ENCODE measurements at places on chromosomes 7 and 10. TPM values are rescaled to one million over a fixed set of nuclear protein-coding genes. Genes with fewer than 3 reads are reported as not detected.

DNA sequence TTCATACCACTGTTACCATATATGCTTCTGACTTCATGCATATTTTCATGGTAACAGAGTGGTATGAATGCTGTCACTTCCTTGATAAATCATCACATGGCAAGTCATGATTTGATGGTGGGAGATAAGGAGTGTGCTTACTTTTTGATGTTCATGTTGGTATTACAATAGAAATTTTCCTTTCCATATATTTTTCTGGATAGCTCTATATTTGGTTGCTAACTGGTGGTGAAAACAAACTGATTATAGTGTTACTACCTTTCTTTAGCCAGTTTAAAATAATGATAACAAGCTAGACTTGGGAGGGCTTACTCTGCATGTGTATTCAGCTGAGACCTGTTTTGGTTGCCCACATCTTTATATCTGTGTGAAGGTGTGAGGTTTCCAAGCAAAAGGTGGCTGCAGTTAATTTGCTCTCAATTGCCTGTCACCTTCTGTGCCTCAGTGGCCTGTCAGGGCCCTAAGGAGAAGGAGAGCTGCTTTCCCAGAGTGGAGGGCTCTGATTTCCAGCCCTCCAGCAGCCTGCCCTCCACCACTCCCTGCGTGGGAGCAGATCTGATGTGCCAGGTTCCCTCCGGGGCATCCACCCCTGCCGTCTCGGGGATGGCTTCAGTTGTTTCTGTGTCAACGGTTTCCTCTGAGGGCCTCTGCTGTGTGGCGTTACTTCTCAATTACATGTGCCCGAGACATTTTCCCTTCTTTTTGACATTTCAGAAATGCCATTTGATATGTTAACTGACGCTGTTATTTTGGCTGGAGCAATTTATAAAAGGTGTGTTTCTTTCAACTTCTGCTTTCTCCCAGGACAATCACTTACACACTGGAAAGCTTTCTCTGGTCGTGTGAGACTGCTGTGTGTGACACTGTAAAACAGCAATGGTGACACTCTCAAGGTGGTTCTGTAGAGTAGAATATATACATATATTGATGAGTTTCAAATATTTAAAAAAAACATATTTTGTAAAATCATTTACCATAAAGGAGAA is 107.7 kb upstream of the KLF6 start:
- DNase-seq = no peak

DNA sequence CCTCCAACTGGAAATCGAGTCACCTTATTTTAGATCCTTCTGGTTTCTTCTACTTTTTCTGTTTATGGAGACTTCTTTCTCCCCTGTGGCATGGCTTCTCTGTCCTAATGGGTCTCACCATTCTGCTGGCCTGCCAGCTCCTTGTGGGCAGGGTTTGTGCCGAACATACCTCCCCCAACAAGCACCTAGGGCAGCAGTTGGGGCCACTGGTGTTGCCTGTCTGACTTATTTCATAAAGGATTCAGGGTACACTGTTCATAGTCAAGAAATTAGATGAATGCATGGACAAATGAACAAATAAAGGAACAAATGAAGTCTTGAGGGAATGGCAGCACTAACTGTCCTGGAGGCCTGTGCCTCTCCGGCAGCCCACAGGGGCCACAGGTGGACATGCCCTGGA is 55.6 kb upstream of the DOCK1 start:
- no peak for DNase-seq

GRCh38 chr10:14311206-14311957 is 19.3 kb downstream of the FRMD4A start:
- DNase-seq = no peak

GRCh38 chr10:69434926-69435325 is 16.3 kb upstream of the TSPAN15 start:
- no peak for DNase-seq

DNA sequence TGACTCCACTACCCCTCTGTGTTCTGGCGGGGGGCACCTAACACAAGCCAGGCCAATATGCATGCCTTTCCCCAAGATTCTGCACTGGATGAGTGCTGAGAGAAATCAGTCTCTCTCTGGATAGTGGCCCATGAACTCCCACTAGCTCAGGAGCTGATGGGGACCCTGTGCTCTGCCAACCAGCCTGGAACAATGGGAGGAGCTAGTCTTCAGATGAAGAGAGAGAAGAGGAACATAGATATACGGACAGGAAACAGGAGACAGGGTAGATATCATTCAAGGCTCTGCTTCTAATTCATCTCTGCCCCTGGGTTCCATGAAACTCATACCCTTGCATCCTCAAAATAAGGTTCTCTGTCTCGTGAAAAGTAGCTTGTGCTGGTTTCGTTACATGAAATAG is 27.9 kb upstream of the PLXNA4 start:
- DNase-seq = no peak

DNA sequence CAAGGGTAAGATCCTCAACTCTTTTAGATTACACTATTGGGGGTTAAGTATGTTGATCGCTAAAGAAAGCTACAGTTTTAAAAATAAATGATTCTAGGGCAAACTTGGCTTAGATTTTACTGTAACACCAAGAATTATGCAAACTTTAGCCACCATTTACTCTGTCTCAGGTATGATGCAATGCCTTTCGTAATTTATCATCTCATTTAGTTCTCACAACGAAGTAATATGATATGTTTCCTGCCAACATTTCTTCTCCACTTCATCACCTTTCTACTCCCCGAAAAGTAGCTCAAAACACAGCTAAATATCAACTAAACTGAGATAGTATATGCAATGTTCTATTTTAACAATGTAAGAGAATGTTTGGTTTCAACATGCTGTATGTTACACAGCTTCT is 21.1 kb downstream of the FAM133B start:
- DNase-seq = no peak

- no peak for DNase-seq
These were observed 29.3 kb downstream of the PPP2R2D start for GRCh38 chr10:131930150-131930549.

DNA sequence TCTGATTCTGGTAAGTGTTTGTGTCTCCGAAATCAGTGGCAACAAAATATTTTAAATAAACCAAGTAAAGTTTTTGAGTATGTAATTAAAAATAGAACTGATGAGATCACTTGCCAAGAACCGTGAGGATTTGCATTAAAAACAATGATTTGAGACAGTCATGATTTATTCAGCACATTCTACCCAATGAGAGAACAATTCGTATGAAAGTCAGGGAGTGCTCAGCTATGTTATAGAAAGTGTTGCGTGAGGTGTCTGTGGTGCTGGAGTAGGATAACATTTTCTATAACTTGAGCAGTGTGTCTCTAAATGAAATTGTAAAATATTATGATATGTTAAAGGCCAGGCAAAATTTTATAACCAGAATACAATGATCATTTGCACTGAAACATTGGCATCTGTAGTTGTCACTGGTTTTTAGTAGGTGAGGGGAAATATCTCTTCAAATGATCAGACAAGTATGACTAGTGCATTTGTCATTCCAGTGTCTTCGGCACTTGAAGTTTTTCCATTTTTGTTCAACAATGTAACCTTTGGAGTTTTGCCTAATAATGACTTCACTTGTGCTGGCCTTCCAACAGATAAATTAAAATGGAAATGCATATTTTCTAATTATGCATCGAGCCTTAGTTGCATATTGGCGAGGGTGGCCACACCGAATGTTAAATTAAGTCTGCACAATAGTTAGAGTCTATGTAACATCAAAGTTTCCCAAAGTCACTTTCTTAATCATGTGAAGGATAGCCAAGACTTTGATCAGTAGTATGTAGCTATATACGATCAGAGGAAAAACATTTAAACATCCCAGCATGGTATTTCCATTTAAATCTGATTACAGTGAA is 335.9 kb downstream of the GFRA1 start:
- no peak for DNase-seq

GRCh38 chr10:110094786-110095185 is 87.0 kb downstream of the ADD3 start:
- DNase-seq = no peak

DNA sequence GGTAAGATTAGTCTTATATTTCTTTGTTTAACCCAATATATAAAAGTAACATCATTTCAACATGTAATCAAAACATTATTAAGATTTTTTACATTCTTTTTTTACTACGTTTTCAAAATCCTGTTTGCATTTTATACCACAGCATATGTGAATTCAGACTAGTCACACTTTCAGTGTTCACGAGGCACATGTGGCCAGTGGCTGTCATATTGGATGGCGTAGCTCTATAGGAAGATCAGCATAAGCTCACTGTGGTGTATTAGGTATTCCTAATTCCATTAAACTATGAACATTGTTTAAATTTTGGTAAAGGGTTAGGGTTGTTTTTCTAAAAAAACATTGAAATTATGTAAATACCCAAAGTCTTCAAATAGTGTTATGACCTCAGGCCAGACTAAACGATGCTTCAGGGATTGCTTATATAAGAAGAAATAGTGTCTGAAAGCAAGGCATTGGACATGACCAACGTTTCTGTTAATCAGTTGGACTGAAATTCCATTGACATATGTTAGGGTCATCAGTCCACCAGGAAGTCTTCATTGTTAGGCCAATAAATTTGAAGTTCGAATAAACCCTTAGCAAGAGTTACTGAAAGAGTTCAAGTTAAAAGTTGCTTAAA is 97.0 kb downstream of the BICC1 start:
- no peak for DNase-seq

DNA sequence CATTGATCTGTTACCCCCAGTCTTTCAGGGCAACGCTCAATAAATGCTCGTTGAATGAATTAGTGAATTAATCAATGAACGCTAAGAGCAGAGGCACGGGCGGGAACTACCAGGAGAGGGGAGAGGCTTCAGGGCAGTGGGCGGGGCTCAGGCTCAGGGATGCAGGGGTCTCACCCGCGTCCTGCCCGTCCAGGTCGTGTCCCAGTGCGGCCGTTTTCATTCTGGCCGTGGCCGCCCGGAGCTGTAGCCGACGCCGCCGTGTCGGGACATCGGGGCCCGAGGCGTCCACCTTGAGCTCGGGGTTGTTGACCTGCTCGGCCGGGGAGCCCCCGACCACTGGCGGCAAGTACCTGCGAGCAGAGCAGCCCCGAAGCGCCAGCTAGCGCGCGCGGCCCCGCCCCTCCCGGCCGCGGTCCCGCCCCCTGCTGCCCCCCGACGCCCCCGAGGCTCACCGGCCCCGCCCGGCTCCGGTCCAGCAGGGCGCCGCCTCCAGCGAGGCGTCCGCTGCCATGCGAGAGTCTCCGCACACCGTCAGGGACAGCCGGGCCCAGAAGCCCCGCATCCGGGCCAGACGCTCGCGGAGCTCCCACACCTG is 2.8 kb upstream of the GAL3ST4 start:
- DNase-seq = no peak

- no peak for DNase-seq
These were observed 47.9 kb downstream of the WNT2 start for GRCh38 chr7:117274951-117275350.

GRCh38 chr7:150371131-150371995 is 2.7 kb downstream of the REPIN1 start:
- no peak for DNase-seq

- DNase-seq = no peak
These were observed 108.1 kb downstream of the SNX10 start for GRCh38 chr7:26399736-26400135.

- no peak for DNase-seq
These were observed 92.8 kb downstream of the DOCK1 start for GRCh38 chr10:126997801-126998590.

- no peak for DNase-seq
These were observed 201.5 kb upstream of the GNAI1 start for GRCh38 chr7:79933144-79933543.

GRCh38 chr7:63045575-63045974 is 953.1 kb upstream of the ZNF722 start:
- no peak for DNase-seq

OR6B1 gene
- polyA plus RNA-seq = not detected

SLC18A3 gene
- polyA plus RNA-seq = not detected

MRLN gene
- polyA plus RNA-seq = 0.93 TPM

CDNF gene
- 2.6 TPM for polyA plus RNA-seq

NUTM2E gene
- not detected for polyA plus RNA-seq

ASL gene
- polyA plus RNA-seq = 28.9 TPM

GSTO2 gene
- polyA plus RNA-seq = 30.4 TPM

UFSP1 gene
- 1.9 TPM for polyA plus RNA-seq
